ENCODE measurements at places on chromosomes 11 and 22.
A peak's percentile ranks its signal among the peaks of the same experiment; 100 is the strongest.

GRCh38 chr22:35783943-35784614, 66.4 kb downstream of the APOL5 start:
- no peak for DNase-seq

GRCh38 chr11:32817181-32817851, 12.4 kb upstream of the PRRG4 start:
- DNase-seq: no peak

DNA sequence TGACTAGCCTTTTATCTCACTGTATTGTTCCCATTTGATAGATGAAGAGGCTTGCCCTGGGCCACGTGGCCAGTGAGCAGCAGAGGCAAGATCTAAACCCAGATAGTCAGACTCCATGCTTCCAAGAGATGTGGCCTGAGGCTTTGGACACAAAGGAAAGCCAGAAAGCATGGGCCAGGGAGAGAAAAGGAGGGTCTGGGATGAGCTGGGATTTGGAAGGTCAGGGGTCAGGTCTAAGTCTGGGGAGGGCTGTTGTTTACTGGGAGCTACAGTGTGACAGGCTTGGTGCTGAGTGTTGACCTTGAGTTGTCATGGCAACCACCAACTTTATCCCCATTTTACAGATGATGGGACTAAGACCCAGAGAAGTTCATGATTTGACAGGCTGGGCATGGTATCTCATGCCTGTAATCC, 2.1 kb downstream of the SLC35E4 start:
- no peak for DNase-seq

GRCh38 chr11:128196235-128196634, 391.1 kb downstream of the ETS1 start:
- no peak for DNase-seq

DNA sequence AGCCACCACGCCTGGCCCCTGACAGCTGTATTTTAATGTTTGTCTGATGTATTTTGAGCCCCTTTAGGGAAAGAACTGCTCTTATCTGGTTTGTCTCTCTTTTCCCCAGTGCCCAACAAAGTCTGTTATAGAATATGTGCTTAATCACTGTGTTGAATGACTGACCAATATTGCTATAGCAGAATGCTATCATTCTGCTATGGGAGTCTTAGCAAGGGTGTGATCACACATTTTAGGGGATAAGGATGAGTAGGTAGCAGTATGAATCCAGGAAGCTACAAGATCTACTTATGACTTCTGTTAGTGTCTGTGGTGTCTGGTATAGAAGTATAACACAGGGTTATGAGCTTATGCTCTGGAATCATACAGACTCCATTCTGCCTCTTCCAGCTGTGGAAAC, 117.5 kb upstream of the RRM1 start:
- DNase-seq: no peak

- DNase-seq: no peak
These were observed 71.4 kb upstream of the GRK3 start for GRCh38 chr22:25492841-25493734.

- no peak for DNase-seq
These were observed 64.9 kb downstream of the SVIP start for GRCh38 chr11:22764735-22765134.

- no peak for DNase-seq
These were observed 8.5 kb downstream of the DCHS1 start for GRCh38 chr11:6646918-6647679.

GRCh38 chr11:11416502-11416901, 63.5 kb upstream of the CSNK2A3 start:
- no peak for DNase-seq

- no peak for DNase-seq
These were observed 18.5 kb upstream of the TMEM184B start for GRCh38 chr22:38291201-38291777.

GRCh38 chr22:42313804-42314581, 43.5 kb upstream of the TCF20 start:
- DNase-seq: peak; percentile 27

GRCh38 chr11:13343931-13344717, 66.5 kb downstream of the BMAL1 start:
- DNase-seq: peak; percentile 51

GRCh38 chr11:126418887-126419286, 63.4 kb downstream of the ST3GAL4 start:
- DNase-seq: no peak

GRCh38 chr22:33883961-33884808, 36.1 kb downstream of the LARGE1 start:
- DNase-seq: no peak

DNA sequence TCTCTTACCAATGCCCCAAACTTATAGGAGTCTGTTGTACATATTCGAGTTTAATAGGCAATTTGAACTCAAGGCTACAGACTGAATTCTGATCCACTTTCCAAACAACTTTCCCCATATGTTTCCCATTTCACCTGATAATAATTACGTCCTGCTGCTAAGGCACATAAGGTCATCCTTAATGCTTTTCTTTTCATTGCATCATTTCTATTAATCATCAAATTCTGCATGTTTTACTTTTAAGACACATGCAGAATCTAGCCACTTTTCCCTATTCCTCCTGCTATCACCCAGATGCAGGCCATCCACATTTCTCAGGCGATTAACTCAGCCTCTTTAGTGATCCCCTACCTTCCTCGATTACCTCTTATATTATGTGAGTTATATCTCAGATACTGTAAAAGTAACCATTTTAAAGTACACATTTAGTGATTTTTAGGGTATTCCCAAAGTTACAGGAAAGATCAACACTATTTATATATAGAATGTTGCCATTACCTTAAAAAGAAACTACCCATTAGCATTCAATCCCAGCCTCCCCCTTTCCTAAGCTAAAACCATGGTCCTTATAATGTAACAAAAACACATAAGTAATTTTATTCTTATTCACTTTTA, 14.9 kb downstream of the XKR3 start:
- no peak for DNase-seq

- no peak for DNase-seq
These were observed 75.8 kb downstream of the CD44 start for GRCh38 chr11:35214792-35215193.

DNA sequence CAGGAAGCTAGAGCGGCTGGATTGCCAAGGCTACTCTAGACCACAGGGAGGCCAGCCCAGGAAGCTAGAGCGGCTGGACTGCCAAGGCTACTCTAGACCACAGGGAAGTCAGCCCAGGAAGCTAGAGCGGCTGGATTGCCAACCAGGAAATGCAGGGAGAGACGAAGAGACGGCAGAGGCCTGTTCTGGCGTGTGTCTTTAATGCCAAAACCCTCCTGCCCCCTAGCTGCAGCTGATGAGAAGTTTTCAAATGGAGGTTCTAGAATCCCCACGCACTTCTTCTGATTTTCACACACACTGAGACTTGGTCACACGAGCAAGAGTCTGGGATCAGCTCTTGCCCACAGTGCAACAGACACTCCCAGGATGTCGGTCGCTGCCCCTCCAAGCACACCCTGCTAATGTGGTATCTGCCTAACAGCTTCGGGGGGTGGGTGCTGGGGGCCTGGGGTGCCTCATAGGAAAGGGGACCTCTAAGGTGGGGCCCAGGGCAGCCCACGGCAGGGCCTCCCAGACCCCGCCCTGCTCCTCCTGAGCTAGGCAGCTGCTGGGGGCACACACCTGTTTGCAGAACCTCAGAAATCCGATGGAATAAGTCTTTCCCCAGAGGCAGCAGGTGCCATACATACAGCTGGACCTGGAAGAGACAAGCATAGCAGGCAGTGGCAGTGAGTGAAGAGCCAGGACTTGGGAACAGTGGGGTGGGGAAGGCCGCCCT, 28.5 kb downstream of the MAFF start:
- no peak for DNase-seq

GRCh38 chr22:46674906-46675305, 54.7 kb downstream of the GRAMD4 start:
- DNase-seq: no peak

GRCh38 chr22:20511578-20512229, 4.3 kb downstream of the MED15 start:
- DNase-seq: no peak

DNA sequence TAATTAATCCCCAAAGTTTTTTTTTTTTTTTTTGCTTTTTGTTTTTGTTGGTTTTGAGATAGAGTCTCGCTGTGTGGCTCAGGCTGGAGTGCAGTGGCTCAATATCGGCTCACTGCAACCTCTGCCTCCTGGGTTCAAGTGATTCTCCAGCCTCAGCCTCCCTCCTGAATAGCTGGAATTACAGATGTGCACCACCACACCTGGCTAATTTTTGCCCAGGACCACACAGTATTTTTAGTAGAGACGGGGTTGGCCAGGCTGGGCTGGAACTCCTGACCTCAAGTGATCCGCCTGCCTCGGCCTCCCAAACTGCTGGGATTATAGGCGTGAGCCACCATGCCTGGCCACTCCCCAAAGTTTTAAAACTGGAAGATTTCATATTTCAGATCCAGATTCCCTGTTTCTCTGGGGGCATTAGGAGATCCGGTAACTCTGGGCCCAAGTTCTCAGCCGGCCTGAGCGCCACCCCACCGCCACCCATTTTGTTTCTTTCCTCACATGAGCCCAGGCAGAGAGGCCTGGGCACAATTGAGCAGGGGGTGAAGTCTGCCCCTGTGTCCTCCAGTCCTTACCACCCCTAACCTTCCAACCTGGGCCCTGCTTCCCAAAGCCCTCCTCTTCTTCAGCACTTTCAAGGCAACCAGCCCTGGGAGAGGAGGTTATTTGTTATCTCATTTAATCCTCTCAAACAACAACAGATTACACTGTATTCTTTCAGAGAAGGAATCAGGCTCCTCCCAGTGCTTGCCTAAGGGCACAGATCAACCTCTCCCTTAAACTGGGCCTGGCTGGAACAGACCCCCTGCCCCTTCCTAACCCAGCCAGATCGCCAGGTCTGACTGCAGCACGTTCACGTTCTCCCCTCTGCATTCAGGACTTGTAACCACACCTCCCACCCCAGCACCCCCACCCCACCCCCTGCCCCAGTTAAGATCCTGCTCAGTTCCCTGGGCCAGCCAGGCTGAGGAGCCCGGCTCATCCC, 1.9 kb upstream of the CSNK1E start:
- no peak for DNase-seq

DNA sequence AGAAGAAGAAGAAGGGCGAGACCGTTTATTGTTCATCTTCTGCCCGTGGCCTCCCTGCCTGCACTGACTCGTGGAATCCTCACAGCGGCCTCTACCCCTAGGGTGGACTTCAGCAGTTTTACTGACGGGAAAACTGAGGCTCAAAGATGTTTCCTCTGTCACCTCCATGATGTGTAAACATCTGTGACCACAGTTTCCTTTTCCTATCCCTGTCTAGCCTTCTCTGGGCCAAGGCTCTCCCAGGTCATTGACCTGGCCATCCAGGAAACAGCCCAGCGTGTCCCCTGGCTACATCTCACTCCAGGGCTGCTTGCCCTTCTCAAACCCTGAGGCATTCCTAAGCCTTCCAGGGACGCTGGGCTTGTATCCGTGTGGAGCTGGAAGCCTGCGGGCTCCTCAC, 49.0 kb upstream of the GCAT start:
- DNase-seq: no peak

DNA sequence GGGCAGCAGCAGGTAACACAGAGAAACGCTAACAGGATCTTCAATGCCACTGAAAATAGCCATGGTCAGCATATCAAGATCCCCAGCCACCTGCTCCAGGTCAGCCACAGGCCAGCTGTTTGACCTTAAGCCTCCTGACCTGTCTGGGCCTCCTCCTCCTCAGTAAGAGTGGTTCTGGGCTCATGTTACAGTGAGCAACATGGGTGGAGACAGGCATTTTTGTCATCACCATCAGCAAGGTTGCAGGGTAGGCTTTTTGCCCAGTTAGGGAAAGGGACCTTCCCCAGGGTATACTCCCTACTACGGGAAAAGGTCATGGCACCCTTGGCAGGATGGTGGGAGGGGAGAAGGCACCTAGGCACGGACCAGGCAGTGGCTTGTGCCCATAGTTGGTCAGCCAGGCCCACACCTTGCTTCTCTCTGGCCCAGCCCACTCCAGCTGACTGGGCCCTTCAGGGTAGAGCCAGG, 131.8 kb upstream of the PARVA start:
- no peak for DNase-seq

DNA sequence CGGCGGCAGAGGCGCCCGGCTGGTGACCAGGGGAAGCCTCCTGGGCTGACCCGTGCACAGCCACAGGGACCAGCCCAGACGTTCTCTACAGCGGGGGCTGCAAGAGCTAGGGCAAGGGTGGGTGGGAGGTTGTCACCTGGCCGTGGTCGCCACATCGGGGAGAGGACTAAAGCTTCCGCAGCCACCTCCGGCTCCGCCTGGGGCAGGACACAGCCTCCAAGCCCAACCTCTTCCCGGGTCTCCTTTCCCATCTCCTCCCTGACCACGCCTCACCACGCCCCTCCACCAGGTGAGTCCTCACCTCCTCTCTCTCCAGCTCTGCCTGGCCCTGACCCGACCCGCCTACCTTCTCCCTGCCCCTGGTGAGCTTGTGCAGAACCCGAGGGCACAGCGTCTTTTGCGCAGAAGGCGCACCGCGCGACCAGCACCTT, 75.9 kb upstream of the LMO1 start:
- DNase-seq: no peak

- no peak for DNase-seq
These were observed 23.7 kb upstream of the RFPL3 start for GRCh38 chr22:32333769-32334659.

GRCh38 chr11:16891165-16891564, 123.0 kb downstream of the PLEKHA7 start:
- no peak for DNase-seq

- no peak for DNase-seq
These were observed 13.4 kb upstream of the CAPN5 start for GRCh38 chr11:77053217-77054015.

- DNase-seq: no peak
These were observed 58.0 kb upstream of the PICALM start for GRCh38 chr11:86126862-86127261.

DNA sequence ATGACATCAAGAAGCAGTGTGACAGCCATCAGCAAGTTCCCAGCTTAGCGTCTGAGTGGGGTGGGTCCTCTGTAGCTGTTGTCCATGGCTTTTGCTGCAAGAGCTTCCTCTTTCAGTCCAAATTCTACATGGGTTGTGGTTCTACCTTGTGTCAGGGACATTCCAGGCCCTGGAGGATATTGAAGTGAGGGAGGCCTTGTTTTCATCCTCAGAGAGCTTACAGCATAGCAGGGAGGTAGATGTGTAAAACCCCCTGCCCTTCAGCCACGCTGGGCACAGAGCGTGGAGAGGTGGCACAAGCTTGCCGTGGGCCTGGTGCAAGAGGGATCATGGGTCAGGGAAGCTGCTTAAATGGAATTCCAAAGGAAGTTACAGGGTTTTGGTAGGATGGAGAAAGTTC, 93.9 kb downstream of the GRIK4 start:
- no peak for DNase-seq

DNA sequence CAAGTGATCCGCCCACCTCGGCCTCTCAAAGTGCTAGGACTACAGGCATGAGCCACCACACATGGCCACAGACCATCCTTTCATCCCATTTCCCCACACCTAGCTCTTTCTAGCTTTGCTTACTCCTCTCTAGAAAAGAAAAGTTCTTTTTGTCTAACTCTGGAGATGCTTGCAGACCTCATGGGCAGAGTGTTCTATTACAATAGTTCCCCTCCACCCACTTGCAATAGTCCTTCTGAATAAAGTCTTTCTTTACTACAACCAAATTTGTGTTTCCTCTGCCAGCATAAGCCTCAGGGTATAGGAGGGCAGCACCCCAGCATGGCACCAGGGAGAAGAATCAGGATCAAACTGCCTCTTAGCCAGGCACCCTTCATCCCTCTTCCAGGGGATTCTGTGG, 18.8 kb upstream of the RTL6 start:
- DNase-seq: no peak

GRCh38 chr11:74460065-74460464, 7.3 kb downstream of the KCNE3 start:
- DNase-seq: no peak

Measured in activated CD8-positive, alpha-beta memory T cell treated with anti-CD3 and anti-CD28 coated beads for 1 hour (primary cell).